ENCODE measurements at places on chromosomes 3 and 15.

DNA sequence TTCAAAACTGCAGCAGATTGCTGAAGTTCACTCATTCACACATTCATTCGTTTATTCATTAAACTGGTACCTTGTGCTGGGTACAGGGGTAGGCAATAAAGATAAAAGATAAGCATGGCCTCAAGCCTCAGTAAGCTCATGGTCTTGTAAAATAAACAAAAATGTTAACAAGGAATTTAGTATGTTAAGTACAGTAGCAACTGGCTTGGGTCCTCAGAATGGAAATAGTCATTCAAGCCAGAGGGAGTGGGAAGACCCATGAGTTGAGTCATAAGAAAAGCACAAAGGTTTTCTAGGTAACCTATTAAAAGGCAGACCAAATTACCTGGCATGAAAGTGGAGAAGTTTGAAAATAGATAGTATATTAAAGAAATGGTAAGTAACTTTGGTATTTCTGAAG is 163.3 kb downstream of the CDIN1 start:
- no peak for DNase-seq

- DNase-seq: no peak
Observed at GRCh38 chr3:15081960-15082664, 16.8 kb downstream of the RBSN start.

DNA sequence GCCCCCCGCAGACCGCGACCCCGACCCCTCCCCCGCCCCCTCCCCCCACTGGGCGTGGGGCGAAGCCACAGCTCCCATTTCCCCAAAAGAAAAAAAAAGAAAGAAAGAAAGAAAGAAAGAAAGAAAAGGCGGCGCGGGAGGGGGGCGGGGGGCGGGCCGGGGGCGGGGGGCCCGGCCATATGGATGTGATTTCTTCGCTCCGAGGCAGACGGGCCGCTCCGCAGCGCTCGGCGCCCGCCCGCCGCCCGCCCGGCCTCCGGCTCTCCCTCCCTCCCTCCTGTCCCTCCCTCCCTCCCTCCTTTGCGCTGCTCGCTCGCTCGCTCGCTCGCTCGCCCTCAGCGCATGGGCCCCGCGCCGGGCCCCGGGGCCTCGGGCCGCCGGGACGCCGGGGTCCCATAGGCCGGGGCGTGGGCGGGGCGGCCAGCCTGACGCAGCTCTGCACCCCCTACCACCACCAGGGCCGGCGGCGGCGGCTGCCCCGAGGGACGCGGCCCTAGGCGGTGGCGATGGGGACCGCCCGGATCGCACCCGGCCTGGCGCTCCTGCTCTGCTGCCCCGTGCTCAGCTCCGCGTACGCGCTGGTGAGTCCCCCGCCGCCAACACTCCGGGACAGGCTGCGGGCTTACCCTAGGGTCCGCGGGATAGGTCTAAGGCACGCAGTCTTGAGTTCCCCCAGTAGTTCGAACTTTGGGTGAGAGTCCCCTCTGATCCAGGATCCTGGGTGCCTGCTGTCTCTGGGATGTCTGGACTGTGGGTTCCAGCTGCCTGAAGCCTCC is 5.7 kb downstream of the PTH1R start:
- DNase-seq: no peak

GRCh38 chr3:23650371-23651140 is 155.2 kb upstream of the UBE2E1 start:
- peak; percentile 78 for DNase-seq

- DNase-seq: no peak
Observed at GRCh38 chr15:29468899-29469298, 199.3 kb upstream of the NSMCE3 start.

GRCh38 chr3:27686642-27687041 is 35.5 kb downstream of the EOMES start:
- DNase-seq: peak; percentile 35

DNA sequence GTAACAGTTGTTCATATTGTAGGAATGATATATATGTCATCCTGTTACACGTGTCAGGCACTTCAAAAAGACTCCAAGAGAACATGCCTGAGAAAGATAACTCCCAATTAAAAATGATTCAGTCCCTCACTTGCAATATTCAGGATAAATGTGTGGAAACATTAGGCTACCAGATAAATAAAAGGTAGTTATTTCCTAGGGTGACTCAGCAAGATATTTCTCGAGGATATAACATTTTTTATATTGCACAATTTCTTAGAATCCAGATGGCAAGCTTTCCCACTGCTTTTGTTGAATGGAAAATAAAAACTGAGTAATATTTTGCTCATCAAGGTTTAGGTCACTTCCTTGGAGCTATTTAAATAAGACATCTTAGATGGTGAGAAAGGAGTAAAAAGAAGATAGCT is 181.4 kb downstream of the GAP43 start:
- peak; percentile 88 for DNase-seq

DNA sequence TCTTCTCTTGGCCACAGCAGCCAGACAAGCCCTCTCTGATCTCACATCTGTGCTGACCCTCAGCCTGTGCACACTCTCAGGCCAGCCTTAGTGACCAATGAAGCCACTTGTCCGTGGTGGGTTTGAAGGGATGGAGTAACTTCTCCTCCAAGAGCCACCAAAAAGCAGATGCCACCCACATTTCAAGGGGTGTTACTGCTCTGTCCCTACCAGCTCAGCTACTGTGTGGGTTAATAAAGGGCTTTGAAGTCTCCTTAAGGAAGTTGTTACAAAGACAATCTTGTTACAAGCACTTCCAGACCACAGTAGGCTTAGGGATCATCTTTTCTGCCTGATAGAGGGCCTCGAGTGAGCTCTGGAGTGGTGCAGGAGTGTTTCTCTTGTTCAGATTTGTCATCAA is 3.3 kb upstream of the CA12 start:
- DNase-seq: no peak

DNA sequence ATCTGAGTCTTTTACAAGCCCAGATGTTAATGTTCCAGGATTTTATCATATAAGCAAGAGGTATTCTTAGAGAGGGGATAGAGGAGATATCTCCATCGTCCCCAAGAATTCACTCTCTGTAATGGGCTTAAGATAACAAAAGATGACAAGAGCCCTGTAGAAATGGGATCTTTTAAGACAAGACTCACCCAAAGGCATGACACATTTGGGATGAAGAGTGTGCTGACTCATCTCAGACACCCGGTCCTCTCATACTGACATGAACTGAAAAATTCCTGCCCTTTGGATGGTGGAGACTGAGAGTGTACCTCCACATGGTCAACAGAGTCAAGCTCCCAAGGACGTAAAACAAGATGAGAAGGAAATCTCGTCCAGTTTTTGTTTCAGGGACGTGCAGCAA is 11.0 kb downstream of the LEKR1 start:
- DNase-seq: no peak

GRCh38 chr15:92146511-92147150 is 247.1 kb upstream of the ST8SIA2 start:
- no peak for DNase-seq

- no peak for DNase-seq
Observed at GRCh38 chr15:48361685-48362084, 30.5 kb downstream of the DUT start.

GRCh38 chr3:30448450-30449289 is 157.7 kb upstream of the TGFBR2 start:
- DNase-seq: peak; percentile 63

DNA sequence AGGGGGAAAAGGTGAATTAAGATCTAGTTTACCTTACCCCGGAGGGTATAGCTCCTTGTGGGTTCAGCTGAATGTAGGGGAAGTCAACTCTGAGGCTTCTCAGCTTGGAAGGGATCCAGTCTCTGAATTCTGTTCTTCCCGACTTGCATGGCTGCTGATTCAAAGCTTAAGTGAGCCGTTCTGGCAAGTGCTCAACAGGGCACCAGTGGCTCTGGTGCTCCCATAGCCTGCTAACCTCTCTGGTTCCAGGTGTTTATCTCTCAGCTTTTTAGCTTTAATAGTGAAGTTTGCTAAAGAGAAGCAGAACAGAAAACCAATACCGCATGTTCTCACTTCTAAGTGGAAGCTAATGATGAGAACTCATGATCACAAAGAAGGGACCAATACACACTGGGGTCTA is 46.3 kb upstream of the RBP1 start:
- DNase-seq: no peak

GRCh38 chr15:63504979-63505841 is 817 bp downstream of the USP3 start:
- no peak for DNase-seq

DNA sequence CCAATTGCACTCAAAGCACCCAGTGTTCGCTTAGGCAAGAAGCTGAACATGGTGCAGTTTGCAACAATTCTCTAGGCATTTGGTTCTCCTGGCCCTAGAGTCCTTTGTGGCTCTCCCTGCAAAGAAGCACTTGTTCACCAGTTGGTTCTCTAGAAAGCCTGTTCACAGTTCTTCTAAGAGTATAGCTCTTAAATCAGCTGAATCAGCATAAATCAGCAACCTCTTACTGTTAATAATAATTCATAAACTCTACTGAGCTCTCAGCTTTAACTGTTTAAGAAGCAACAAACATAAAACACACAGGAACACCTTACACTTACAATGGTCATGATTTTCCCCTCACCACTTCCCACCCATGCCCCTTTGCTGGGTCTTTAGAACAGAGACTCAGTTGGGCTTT is 56.8 kb upstream of the PPP2R3A start:
- no peak for DNase-seq

GRCh38 chr3:149581248-149581647 is 76.6 kb downstream of the WWTR1 start:
- DNase-seq: no peak

DNA sequence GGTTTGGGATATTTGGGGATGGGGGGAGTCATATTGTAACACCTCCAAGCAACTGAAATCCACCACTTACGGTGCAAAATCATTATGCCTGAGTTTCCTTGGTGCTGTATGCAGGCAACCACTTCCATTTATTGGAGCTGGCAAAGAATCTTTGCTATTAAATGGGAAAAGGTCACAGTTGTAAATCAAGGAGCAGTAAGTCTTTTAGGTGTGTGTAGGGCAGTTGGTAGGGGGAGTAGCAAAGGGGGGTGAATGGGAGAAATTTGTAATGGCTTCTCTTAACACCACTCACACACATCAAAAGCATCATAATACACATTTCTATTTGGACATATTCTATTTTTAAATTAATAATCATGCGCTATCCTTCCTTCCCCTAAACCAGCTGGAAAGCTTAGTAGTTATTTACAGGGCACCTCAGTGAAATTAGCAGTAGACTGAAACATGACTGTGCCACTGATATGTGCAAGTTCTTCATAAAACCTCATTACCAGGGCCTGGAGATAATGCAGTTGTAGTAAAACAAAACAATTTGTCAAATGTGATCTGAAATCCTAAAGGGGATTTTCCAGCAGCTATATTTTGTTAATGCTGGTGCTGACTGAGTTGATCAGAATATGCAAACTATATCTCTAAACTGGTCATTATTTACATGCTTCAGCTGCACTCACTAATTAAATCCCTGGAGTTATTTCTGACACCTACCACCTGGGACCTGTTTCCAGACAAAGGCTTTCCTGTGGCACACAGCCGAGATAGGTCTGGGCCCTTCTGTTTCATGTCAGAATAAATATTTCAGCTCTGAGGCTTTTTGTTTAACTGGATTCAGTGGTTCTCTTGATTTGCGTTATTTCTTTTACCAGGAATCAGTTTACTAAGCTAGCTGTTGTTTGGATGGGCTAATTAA is 90.1 kb downstream of the B3GALNT1 start:
- DNase-seq: no peak

- DNase-seq: peak; percentile 60
Observed at GRCh38 chr3:160395297-160395696, 3.7 kb downstream of the IFT80 start.

DNA sequence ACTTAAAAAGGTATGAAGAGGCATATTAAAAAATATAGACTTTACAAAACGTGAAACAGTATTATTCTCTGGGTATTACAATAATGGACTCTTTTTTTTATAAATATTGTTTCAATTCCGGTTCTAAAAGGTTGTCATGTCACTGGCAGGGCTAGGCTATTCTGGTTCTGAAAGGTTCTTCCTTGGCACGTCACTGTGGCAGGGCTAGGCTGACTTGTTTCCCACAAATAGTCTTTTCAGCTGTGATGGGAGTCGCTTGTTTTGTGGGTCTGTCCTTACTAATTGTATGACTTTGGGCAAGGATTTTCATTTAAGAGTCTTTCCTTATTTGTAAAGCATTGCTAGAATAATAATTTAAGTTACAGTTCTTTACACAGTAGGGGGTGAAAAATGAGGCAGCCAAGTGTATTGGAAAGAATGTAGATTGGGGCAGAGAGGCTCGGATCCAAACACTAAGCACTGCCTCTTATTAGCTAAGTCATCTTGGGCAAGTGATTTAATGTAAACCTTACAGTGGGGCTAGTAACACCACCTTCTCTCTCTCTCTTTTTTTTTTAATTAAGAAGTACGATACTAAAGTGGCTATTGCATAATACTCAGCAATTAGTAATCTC is 12.4 kb upstream of the MELTF start:
- no peak for DNase-seq

- no peak for DNase-seq
Observed at GRCh38 chr3:14921811-14922705, 25.3 kb upstream of the NR2C2 start.

- no peak for DNase-seq
Observed at GRCh38 chr15:22813844-22814243, 24.6 kb upstream of the NIPA2 start.

DNA sequence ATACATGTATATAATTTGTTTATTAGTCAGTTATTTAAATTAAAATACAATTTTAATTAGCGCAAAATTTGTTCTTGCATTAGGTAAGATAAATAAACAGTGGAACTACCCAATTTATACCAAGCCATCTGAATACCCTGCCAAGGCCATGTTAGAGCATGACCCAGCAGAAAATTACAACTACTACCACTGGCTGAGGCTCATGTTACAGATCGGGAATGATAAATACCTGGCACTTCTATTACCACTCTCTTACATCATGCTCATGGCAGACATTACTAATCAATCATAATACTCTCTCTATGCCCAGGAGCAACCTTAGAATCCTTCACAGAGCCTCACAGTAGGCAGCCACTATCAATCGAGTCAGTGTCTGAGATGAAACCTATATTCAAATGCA is 21.2 kb upstream of the LMOD3 start:
- DNase-seq: no peak

DNA sequence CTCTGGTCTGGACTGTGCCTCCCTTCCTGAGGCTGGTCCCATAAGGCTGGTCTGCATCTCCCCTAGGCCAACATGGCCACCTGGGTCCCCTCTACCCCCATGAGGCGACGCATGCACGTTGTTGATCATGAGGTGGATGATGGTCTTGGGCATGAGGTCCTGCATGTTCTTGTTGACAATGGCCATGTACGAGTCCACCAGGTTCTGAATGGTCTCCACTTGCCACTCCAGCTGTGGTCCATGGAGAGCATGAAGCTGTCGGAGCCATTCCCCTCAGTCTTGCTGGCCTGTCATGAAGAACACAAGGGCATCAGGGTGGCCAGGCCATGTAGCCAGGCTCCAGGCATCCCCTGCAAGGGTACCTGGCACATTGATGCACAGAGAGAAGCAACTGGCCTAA is 27.1 kb upstream of the CSPG4 start:
- no peak for DNase-seq

DNA sequence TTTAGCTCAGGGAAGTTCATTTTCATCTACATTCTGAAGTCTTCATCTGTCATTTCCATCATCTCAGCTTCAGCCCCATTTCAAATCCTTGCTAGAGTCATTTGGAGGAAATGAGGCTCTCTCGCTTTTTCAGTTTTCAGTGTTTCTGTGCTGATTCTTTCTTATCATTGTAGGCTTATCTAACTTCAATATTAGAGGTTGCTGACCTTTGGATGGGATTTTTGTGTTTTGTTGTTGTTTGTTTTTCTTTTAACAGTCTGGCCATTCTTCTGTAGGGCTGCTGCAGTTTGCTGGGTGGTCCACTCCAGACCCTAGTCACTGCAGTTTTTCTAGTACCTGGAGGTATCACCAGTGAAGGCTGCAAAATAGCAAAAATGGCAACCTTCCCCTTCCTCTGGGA is 8.6 kb downstream of the OR5H2 start:
- DNase-seq: no peak

- no peak for DNase-seq
Observed at GRCh38 chr3:17320266-17320665, 422.2 kb downstream of the TBC1D5 start.

All from fibroblast of skin of left quadriceps (primary cell).